Cardiac muscle cell (in vitro differentiated cells and primary cell): ENCODE measurements at places on chromosomes 1 and 21. TPM values are rescaled to one million over a fixed set of nuclear protein-coding genes. Genes with fewer than 3 reads are reported as not detected.

The AADACL4 gene
- total RNA-seq: not detected in 2 replicates

DNA sequence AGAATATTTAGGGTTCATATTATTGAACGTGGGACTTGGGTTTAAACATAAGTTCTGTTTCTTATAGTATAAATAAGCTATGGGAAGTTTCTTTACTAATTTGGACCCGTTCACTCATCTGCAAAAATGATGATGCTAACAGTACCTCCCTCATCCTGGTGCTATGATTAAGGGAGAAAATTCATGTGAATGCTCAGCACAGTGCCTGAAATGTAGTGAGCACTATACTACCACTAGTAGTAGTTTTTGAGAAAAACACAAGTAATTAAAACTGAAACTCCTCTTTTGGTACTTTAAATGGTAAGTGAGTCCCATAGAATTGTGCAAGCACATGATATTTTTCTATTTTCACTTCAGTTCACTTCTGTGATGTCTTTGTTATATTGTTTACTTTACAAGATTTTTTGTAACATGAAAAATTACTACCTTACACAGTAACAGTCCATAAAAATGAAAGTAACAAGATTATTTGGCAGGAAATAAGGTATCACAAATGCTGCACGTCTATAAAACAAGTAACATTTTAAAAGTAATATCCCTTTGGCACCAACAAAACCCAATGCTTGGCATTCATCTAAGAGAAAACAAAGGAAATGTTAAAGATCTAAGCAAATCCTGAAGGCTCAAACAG lies 11.3 kb upstream of the PTPRC start:
- H3K27ac ChIP-seq: no peak overlapping the region
- H3K27me3 ChIP-seq: no peaks in the 10 kb centered on the region
- no peaks in the 10 kb centered on the region for H3K4me1 ChIP-seq
- H3K4me3 ChIP-seq: no peak overlapping the region

- no peaks in the 10 kb centered on the region for H3K36me3 ChIP-seq
- H3K4me1 ChIP-seq: no peaks in the 10 kb centered on the region
- no peak overlapping the region for H3K4me3 ChIP-seq
- no peaks in the 10 kb centered on the region for H3K27me3 ChIP-seq
- H3K27ac ChIP-seq: no peak overlapping the region
- no peak for DNase-seq
Measured at GRCh38 chr1:59597420-59598119, 217.2 kb upstream of the HOOK1 start.

DNA sequence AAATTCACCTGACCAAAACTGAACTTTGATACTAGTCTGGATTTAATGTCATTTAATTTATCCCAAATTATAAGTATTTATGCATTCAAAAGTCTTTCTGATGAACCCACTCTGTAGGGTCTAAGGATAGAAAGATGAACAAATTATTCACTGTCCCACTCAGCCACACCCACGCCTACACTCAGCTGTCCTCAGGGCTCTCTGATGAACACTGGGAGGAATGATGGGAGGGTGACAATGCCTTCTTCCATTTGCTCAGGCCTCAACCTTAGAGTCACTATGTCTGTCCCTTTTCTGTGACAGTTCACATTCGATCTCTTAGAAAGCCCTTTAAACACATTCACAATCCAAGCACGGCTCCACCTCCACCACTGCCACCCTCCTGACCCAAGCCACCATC lies 41.8 kb downstream of the KCNJ6 start:
- H3K4me1 ChIP-seq: no peaks in the 10 kb centered on the region
- no peak overlapping the region for H3K27ac ChIP-seq
- DNase-seq: no peak
- no peaks in the 10 kb centered on the region for H3K36me3 ChIP-seq
- H3K4me3 ChIP-seq: no peak overlapping the region
- H3K27me3 ChIP-seq: no peaks in the 10 kb centered on the region

DNA sequence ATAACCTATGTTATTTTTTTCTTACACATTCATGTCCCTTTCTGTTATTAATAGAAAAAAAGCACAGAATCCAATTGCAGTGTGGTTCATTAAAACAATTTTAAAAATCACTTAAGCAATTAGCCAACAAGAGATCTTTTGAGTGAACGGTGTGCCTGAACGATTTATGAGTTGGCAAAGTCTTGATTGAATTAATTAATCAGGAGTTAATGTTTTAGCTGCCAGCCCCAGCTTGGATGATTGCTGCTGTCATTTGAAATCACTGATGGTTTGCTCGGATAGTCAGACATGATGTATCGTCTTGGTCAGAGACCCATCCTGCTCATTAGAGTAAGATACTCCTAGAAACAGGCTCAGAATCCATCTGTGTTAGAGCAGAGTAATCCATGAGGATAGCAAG lies 158.3 kb upstream of the GALNT2 start:
- no peaks in the 10 kb centered on the region for H3K27me3 ChIP-seq
- H3K4me1 ChIP-seq: no peaks in the 10 kb centered on the region
- no peaks in the 10 kb centered on the region for H3K36me3 ChIP-seq
- DNase-seq: no peak
- H3K4me3 ChIP-seq: no peak overlapping the region

GRCh38 chr1:61597601-61598000 lies 127.3 kb downstream of the TM2D1 start:
- no peaks in the 10 kb centered on the region for H3K27me3 ChIP-seq
- H3K4me1 ChIP-seq: no peaks in the 10 kb centered on the region
- no peak for DNase-seq

DNA sequence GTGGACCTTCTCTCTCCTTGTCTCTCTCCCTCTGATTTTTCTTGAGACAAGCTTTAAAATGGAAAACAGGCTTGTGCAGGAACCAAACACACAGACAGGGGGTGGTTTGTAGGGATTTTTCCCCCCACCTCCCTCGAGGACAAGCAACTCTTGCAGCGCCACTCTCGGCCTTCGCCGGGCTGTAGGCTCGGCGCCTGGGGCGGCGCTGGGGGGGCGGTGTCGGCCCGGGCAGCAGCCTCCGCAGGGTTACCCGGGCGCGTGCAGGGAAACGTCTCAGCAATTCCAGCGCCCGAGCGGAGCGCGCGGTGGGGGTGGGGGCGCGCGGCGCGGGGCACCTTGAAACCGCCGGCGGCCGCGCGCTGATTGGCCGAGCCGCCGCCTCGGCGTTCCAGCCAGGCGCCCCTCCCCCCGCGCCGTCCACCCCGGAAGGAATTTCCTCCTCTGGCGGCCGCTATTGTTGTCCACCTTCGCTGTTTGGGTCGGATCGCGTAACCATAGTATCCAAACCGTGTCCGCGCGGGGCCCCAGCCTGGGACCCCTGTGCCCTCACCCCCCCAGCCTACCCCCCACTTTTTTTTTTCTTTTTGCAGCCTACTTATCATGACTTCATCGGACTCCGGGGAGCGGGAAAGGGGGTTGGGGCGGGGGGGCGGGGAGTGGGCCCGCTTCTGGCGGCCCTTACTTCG lies 59.8 kb upstream of the ACOT11 start:
- peak; percentile 96 for DNase-seq
- no peaks in the 10 kb centered on the region for H3K36me3 ChIP-seq
- peak overlapping the region; percentile 96 for H3K27ac ChIP-seq
- peaks cover 26% of the 10 kb centered on the region for H3K4me1 ChIP-seq
- H3K4me3 ChIP-seq: peak overlapping the region; percentile 50
- H3K27me3 ChIP-seq: no peaks in the 10 kb centered on the region

DNA sequence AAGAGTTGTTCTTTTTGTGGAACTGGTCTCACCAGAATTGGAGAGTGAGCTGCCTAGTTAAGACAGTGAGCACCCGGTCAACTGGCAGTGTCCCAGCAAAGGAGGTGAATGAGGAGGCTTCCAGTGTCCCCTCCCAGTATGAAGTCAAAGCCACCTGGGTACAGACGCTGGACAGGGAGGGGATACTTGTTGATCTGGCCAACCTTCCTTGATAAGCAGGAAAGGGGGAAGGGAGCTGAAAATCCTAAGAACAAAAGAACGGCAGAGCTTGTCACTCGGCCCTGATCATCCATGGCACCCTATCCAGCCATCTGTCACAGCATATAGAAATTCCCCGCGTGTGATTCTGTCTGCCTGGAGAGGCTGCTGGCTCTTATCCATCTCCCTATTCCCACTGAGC lies 91.5 kb downstream of the SSBP3 start:
- no peaks in the 10 kb centered on the region for H3K36me3 ChIP-seq
- H3K4me3 ChIP-seq: no peak overlapping the region
- H3K4me1 ChIP-seq: peaks cover 35% of the 10 kb centered on the region

DNA sequence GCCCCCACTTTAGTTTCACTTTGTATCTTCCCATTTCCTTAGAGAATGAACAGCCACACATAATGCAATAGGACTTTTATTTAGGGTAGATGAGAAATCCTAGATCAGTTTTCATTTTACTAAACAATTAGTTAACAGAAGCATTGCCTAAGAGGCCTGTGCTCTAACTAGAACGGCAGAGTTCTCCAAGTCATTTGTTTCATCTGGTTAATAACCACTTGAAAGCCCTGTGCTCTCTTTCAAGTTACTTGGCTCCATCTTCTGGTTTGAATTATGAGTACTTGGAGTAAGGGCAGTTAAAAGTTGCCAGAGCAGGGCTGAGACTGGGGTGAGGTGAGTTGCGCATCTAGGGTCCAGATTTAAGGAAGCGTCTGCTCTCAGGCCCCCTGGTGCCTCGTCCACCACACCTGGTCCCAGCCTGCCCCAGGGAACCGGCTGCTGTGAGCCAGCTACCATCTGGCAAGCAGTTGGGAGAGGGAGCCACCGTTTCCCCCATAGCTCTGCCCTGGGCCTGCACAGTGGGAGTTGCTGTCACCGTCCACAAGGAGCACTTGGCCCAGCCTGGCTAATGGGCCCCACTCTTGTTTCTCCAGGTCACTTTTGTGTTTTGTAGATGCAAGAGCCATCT lies 18.1 kb upstream of the SLC44A3 start:
- peak; percentile 70 for DNase-seq
- H3K27me3 ChIP-seq: no peaks in the 10 kb centered on the region
- no peak overlapping the region for H3K4me3 ChIP-seq
- no peaks in the 10 kb centered on the region for H3K36me3 ChIP-seq
- H3K27ac ChIP-seq: peak overlapping the region; percentile 56

The SPATA46 gene
- not detected in 2 replicates for total RNA-seq

DNA sequence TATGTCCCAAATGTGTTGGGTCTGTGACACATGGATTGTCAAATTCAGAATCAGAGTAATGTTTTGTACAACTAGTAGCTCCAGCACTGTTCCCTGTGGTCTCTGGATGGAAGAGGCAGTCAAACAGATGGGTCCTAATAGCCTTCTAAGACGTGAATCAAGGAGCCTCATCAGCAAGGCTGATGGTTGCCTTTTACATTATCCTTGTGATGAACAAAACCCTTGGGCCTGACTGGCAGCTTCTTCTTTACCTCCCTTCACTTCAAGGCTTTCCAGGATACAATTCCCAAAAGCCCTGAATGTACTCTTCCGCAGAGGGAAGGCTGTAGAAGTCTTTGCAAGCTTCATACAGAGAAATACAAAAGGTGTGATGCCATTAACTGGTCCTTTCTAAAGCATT lies 633.3 kb downstream of the USP25 start:
- H3K4me3 ChIP-seq: no peak overlapping the region
- peaks cover 21% of the 10 kb centered on the region for H3K4me1 ChIP-seq
- H3K27me3 ChIP-seq: no peaks in the 10 kb centered on the region
- no peak for DNase-seq

DNA sequence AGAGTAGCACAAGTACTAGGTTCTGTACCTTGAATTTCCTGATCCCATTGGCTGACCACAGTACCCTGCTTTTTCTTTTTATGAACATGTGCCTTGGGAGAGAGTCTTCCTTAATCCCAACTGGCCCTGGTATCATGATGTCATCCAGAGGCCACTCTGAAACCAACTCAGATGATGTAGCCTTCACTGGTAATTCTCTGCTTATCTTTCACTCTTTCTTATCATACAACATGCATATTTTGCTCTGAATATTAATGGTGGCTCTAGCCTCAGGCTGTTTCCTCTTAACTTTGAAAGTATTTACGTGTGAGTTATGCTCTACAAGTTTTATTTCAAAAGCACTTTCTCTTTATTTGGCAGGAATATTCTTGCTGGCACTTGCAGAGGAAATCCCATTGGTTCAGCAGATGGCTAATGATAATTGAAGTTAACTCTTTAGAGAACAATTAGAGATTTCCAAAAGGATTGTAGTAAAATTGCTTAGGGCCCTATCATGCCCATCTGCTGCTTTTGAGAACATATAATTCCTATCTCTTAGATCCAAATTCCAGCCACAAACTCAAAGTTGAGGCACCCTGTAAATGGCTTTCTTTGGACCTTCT lies 86.1 kb downstream of the PTGER3 start:
- H3K27me3 ChIP-seq: no peaks in the 10 kb centered on the region
- H3K27ac ChIP-seq: no peak overlapping the region
- no peak overlapping the region for H3K4me3 ChIP-seq
- H3K4me1 ChIP-seq: no peaks in the 10 kb centered on the region

GRCh38 chr1:91768786-91769725 lies 116.9 kb downstream of the TGFBR3 start:
- H3K27ac ChIP-seq: no peak overlapping the region
- no peaks in the 10 kb centered on the region for H3K36me3 ChIP-seq
- peaks cover 7% of the 10 kb centered on the region for H3K4me1 ChIP-seq
- H3K27me3 ChIP-seq: no peaks in the 10 kb centered on the region
